ENCODE measurements at places on chromosomes 2 and 18.

DNA sequence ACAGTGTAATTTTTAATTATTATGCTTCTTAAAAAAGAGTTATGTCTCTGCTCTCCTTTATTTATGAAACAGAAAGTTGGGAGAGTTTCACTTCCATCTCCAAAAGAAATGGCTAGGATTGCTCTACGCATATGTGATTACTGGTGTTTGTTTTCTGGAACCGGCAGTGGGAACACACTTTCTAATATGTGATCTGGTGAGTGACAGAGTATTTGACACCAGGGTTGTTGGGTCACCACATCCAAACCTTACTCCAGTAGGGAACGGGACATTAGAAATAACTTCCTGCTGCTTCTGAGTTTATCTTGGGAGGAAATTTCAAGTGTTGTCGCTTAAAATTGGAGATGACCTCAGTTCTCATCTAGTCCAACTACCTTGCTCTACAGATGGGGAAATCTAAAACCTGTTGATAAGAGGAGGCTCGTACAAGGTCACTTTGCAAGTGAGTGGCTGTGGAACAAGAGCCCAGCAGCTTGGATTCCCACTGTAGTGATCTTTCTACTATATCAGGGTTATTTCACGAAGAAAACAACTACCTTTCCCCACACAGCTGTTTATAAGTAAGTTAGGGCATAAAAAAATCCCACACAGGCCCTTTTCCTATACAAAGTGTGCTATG lies 108.5 kb downstream of the TTC32 start:
- DNase-seq, result no peak

GRCh38 chr2:134324947-134325346 lies 71.1 kb downstream of the MGAT5 start:
- DNase-seq, result no peak

- DNase-seq, result no peak
These were observed 6.4 kb downstream of the GTF3C2 start for GRCh38 chr2:27350106-27350693.

- no peak for DNase-seq
These were observed 27.9 kb downstream of the PARD3B start for GRCh38 chr2:204573221-204573620.

- DNase-seq, result no peak
These were observed 15.3 kb upstream of the TFPI start for GRCh38 chr2:187569571-187569970.

- no peak for DNase-seq
These were observed 25.0 kb downstream of the PLEK start for GRCh38 chr2:68390114-68390513.

DNA sequence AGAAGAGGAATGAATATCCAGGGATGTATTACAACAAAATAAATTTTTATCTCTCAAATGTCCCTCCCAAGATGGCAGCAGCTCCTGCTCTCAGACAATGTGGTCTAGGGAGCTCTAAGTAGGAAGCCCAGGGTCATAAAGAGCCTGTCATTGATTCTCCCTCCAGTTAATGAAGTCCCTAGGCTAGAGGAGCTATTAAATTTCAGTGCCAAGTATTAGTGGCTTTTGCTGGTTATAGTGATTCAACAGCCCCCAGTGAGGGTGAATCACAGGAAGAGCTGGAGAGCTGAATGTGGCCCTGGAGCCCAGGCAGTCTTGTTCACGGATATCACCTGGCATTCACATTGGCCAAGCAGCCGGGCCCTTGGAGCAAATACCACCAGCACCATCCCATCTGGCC lies 109.8 kb upstream of the YPEL5 start:
- no peak for DNase-seq

GRCh38 chr2:191155608-191156071 lies 4.8 kb upstream of the STAT4 start:
- DNase-seq, result peak; percentile 20

- peak; percentile 90 for DNase-seq
These were observed 592 bp downstream of the ME2 start for GRCh38 chr18:50879302-50880118.

GRCh38 chr2:232973796-232974195 lies 39.3 kb downstream of the NGEF start:
- DNase-seq, result no peak

Measured in NCI-H69 (cell line).